ENCODE measurements at places on chromosomes 6 and 20.

DNA sequence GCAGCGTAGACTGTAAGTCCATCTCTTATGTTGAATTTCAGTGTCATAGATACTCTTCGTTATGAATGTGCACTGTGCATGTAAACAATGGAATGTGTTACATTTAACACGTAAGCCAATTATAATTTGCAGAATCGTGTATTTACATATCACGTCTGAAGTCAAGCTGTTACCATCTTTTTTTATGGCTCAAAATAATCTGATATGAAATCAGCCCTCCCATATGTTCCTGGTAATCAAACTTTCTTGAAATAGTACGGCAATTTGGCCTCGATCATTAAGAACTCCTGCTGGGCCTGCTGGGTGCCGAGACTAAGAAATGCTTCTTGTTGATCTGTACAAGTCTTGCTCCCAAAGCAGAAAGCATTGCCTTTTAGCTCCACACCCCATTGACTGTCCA, 89.6 kb upstream of the DOK5 start:
- DNase-seq: no peak

DNA sequence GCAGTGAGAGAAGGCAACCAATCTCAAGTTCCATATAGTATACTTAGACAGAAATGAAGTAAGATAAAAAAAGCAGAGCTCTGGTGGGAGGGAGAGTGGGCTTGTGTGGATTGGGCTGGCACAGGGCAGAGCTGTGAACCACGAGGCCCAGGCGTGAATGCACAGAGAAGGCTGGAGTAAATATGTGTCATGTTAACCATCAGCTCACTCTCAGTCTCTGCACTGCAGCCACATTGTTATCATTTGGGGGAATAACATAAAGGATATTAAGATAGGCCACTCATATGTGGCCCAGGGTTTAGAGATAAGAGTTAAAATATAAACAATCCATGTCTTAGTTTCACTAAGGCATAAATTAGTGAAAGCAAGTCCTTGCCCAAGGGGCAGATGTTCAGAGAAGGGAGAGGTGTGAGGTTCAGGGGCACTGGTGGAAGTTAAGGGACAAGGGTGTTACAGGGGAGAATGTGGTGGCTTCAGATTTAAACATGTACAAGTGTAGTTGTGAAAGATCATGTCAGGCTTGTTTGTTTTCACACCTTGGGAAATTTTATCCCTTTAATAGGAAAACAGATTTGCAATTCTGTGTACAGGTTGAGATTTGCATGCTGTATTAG, 14.4 kb downstream of the GMPR start:
- DNase-seq: no peak

GRCh38 chr20:52305858-52306257, 114.3 kb upstream of the ZFP64 start:
- no peak for DNase-seq

DNA sequence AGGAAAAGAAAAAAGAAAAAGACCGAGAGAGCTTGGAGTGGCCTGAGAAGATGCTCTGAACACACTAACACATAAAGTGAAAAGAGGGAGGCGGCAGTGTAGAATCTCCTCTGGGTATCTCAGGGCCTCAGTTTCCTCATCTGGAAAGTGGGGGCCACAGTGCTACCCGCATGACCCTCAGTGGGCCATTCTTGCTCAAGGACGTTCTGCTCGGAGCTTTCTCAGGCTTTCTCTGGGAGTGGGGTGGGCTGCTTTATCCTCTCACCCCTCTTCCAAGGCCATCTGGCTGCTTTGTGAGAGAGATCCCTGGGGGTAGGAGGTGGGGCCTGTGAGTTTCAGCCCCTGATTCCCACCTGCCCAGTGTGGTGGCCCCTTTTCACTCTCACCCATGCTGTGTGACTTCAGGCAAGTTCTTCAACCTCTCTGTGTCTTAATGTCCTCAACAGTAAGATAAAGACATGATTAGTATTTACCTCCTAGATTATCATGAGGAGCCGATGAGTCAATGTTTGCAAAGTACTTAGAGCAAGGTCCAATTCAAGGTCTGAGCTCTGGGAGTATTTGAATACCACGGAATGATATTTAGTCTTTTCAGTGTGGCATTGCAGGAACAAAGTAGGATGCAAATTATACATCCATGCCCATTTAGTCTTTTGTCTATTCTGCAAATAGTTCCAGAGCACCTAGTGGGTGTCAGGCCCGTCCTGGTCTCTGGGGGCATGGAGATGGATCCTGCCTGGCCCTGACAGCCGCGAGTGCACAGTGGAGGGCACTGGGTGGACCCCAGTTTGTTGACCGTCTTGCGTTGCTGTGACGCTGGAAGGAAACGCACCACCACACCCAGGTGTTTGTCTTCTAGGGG, 34.3 kb downstream of the SRC start:
- no peak for DNase-seq

DNA sequence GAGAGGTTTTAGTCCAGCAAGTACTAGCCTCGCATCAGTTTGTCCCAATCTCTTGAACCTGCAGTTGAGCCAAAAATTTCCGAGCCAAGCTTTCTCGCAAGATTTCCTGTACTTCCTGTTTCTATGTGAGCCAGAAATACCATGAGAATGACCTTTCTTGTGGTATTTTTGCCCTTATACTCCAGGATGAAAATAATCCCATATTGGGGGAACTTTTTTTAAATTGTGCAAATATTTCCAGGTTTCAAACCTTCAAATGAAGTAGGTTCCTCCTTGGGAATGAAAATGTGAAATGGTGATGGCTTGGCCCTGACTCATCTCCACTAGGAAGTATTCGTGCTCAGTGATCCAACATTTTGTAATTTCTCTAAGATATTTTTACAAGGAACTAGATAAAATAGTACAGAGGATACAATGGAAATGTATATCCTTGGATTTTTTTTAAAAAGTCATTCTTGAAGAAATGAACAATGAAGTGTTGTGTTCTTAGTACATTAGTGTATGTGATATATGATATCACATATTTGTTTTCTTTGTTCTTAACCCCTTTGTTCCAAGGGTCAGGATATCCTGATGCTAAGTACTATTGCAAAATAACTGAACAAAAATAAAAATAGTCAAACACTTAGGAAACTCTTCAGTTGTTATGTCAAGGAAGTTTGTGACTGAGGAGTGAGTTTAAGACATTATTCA, 184.0 kb downstream of the PDE7B start:
- no peak for DNase-seq

GRCh38 chr6:44428682-44429081, 41.2 kb downstream of the CDC5L start:
- DNase-seq: no peak

- DNase-seq: no peak
Observed at GRCh38 chr20:2507464-2507863, 1.3 kb downstream of the ZNF343 start.

GRCh38 chr6:30511169-30511546, 21.8 kb downstream of the HLA-E start:
- no peak for DNase-seq

GRCh38 chr6:73157870-73158269, 67.4 kb downstream of the KHDC1L start:
- DNase-seq: no peak

- peak; percentile 87 for DNase-seq
Observed at GRCh38 chr20:45347936-45348778, at the start of gene SDC4. SDC4 (minus strand) TSS chr20:45348424; CDS start chr20:45348384, 40 bp downstream.
